ENCODE measurements at places on chromosomes 1 and 21. TPM values are rescaled to one million over a fixed set of nuclear protein-coding genes. Genes with fewer than 3 reads are reported as not detected.

The ERRFI1 gene
- 44.6 TPM for total RNA-seq

The KRTAP19-1 gene
- total RNA-seq = not detected

The TSPAN1 gene
- total RNA-seq = 0.50 TPM

The PAQR6 gene
- 6.5 TPM for total RNA-seq

The OR14K1 gene
- total RNA-seq = not detected

The USH2A gene
- total RNA-seq = 0.37 TPM

- no peaks in the 10 kb centered on the region for H3K36me3 ChIP-seq
- H3K4me1 ChIP-seq = 0 out of 2 replicates have a peak, but pooled peaks cover 3% of the 10 kb centered on the region
- H3K4me3 ChIP-seq = no peak overlapping the region
These were observed 63.4 kb upstream of the PSEN2 start for GRCh38 chr1:226806988-226807387.

DNA sequence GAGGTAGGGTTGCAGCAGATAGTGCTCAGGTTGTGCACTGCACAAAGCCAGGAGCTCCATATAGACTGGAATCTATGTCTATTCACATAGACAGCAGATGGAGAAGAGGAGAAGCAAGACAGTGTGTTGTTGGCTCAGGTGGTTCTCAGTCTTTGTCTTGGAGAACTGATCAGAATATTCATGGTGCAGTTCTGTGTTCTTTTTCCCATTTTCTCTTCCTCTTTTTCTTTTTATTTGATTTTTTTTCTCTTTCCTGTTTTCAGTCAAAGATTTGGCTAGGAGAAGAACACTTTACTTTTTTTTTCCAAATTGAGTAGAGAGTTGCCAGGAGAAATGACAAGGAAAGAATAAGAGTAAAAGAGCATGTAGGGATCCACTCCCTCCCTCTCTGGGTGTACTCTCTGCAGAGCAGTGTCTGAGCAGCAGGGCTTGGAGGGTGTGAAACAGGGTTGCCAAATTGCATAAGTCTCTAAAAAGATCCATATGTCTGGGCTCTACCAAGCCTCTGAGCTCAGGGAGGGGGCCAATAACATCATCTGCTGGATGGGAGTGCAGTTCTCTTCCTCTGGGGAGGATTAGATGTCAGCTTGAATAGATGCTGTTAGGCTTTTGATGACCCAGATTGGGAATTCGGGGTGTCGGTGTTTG is 8.7 kb upstream of the CD34 start:
- peaks cover 20% of the 10 kb centered on the region for H3K4me1 ChIP-seq
- no peak overlapping the region for H3K27ac ChIP-seq
- H3K27me3 ChIP-seq = peaks cover 2% of the 10 kb centered on the region
- H3K4me3 ChIP-seq = no peak overlapping the region
- H3K36me3 ChIP-seq = no peaks in the 10 kb centered on the region
- DNase-seq = no peak

- H3K27me3 ChIP-seq = no peaks in the 10 kb centered on the region
- no peak for DNase-seq
- H3K27ac ChIP-seq = no peak overlapping the region
These were observed 96.0 kb downstream of the ASH1L start for GRCh38 chr1:155466617-155466972.

DNA sequence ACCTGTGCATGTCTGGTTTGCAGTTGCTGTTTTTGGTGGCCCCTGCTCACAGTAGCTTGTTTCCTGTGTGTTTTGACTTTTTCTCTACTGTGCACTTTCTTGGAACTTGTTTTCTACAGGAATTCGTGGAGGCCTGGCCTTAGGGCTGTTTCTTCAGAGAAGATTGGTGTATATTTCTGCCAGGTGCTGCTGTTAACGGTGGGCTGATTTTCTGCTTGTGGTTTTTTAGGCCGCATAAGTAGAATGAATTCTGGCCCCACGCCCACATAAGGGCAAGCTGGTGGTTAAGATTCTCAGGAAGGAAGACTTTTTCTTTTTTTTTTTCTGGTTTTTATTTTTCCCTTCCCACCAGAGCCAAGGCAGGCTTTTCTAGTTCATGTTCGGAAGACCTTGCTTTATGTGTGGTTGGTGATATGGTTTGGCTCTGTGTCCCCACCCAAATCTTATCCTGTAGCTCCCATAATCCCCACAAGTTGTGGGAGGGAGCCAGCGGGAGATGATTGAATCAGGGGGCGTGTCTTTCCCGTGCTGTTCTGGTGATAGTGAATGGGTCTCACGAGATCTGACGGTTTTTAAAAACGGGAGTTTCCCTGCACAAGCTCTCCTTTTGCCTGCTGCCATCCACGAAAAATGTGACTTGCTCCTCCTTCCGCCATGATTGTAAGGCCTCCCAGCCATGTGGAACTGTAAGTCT is 71.5 kb upstream of the DISP3 start:
- DNase-seq = no peak
- H3K27me3 ChIP-seq = no peaks in the 10 kb centered on the region
- peak overlapping the region; percentile 7 for H3K27ac ChIP-seq
- no peak overlapping the region for H3K4me3 ChIP-seq

DNA sequence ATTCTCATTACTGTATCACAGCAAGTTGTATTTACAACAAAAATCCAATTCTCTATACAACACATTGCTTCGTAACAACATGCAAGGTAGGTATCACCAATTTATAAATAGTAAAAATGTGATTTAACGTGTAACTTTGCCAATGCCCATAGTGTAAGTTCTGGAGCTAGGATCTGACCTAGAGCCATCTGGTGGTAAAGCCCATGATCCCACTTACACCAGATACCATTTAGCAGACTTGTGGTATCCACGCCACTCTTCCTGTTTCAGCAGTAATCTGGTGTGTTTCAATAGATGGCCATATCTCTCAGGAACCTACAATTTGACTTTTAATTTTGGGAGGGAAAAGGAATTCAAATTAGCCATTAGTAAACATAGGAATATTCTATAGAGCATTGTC is 10.2 kb downstream of the SETSIP start:
- H3K4me3 ChIP-seq = no peak overlapping the region
- H3K27me3 ChIP-seq = no peaks in the 10 kb centered on the region
- no peaks in the 10 kb centered on the region for H3K36me3 ChIP-seq

- H3K27ac ChIP-seq = no peak overlapping the region
- H3K4me3 ChIP-seq = no peak overlapping the region
- H3K4me1 ChIP-seq = no peaks in the 10 kb centered on the region
- H3K36me3 ChIP-seq = peaks cover 77% of the 10 kb centered on the region
- no peak for DNase-seq
These were observed 43.0 kb downstream of the KDM1A start for GRCh38 chr1:23062271-23062670.

DNA sequence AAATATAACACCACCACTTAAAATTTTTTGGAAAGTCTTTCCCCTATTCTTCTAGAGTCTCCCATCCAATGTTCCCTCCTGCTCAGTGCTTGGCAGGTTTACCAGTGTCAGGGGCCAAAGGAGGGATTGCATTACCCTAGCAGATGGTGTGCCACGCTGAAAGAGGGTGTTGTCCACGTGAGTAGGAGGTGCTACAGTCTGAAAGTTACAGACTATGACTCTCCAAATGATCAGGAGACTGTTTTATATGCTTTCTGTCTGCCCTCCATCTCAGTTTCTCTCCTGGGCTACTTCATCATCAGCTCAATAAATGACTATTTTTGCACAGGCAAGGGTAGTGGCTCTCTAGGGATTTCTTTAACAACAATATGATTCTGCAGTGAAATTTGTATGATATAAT is 31.3 kb upstream of the ANGPTL7 start:
- no peak overlapping the region for H3K27ac ChIP-seq
- peaks cover 32% of the 10 kb centered on the region for H3K36me3 ChIP-seq
- no peak overlapping the region for H3K4me3 ChIP-seq
- no peaks in the 10 kb centered on the region for H3K4me1 ChIP-seq
- H3K27me3 ChIP-seq = no peaks in the 10 kb centered on the region
